ENCODE measurements at places on chromosomes 11 and 22.

- no peak for DNase-seq
These were observed 166.1 kb upstream of the MTNR1B start for GRCh38 chr11:92803391-92803790.

DNA sequence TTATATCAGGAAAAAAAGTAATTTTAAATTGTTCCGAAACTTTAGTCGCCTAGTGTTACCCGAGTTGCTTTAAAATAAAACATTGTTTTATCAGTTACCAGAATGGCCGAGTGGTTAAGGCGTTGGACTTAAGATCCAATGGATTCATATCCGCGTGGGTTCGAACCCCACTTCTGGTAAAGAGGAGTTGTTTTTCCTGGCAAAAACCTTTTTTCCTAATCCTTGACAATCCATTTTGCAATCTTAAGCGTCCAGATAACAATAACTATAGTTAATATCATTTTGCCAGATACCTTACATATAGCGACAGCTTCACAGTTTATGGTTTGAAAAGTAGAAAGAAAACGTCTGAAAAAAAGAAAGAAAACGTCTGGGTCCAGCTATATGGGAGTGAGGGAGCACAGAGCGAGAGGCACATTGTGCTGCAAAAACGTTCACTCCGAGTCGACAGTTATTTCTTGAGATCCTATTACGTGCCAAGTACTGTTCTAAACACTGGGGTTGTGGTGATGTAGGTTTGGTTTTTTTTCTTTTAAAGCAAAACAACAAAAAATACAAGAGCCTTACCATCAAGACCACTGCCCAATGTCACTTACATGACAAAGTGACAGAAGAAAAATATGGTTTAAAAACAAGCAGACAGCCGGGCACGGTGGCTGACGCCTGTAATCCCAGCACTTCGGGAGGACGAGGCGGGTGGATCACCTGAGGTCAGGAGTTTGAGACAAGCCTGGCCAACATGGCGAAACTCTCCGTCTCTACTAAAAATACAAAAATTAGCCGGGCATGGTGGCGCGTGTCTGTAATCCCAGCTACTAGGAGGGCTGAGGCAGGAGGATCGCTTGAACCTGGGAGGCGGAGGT lies 40.6 kb downstream of the OR4D9 start:
- peak; percentile 82 for DNase-seq

- no peak for DNase-seq
These were observed 4.1 kb upstream of the OR5J2 start for GRCh38 chr11:56172256-56172830.

GRCh38 chr11:27200779-27201453 lies 160.3 kb downstream of the BBOX1 start:
- DNase-seq, result no peak

DNA sequence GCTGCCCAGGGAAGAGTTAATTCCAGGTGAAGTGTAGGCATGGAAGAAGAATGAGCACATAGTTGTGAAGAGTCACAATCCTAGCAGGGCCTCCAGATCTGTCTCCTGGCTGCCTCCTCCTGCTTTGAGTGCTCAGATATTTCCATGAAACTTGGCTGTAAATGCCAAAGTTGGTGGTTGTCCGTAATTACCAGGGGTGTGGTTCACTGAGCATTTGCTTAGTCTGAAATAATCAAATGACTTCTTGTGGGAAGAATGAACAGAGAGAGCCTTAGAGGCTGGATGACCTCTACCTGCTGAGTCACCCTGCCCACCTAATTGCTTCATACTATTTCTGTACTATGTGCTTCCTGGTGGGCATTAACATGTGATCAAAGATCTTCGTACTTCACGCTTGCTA lies 50.9 kb downstream of the APIP start:
- DNase-seq, result no peak

GRCh38 chr22:21937821-21938070 lies 14.9 kb downstream of the PPM1F start:
- no peak for DNase-seq

GRCh38 chr22:37742376-37743171 lies 45.7 kb downstream of the TRIOBP start:
- DNase-seq, result peak; percentile 66

- peak; percentile 41 for DNase-seq
These were observed 142.9 kb downstream of the SNX19 start for GRCh38 chr11:130773244-130773820.

DNA sequence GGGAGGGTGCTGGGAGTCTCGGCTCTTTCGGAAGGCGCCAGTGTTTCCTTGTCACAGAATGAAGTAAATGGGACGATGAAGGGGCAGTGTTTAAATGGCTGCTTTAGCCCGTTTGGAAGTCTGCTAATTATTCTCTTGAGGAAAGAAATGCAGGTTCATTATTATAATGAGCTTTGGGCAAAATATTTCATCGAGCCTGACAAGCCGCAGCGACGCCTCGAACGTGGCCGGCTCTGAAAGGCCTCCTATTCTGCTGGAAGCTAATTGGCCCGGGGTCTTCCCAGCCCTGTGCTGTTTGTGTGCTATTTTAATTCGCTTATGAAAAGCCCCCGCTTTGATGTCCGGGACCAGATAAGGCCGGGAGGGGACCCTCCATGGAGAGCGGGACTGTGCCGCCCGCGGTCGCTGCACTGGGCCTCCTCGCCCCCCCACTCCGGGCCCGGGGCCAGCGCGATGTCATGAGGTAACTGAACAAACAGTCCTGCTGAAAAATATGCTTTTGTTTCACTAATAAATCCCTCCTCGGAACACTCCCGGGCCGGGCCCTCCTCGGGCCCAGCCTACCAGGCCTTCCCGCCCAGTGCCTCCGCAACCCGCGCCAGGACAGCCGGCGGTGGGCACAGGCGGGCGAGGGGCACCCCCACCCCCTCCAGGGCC lies 78.4 kb downstream of the CDKN1C start:
- DNase-seq, result peak; percentile 89

- DNase-seq, result no peak
These were observed 776 bp downstream of the NLRX1 start for GRCh38 chr11:119169282-119169719.

DNA sequence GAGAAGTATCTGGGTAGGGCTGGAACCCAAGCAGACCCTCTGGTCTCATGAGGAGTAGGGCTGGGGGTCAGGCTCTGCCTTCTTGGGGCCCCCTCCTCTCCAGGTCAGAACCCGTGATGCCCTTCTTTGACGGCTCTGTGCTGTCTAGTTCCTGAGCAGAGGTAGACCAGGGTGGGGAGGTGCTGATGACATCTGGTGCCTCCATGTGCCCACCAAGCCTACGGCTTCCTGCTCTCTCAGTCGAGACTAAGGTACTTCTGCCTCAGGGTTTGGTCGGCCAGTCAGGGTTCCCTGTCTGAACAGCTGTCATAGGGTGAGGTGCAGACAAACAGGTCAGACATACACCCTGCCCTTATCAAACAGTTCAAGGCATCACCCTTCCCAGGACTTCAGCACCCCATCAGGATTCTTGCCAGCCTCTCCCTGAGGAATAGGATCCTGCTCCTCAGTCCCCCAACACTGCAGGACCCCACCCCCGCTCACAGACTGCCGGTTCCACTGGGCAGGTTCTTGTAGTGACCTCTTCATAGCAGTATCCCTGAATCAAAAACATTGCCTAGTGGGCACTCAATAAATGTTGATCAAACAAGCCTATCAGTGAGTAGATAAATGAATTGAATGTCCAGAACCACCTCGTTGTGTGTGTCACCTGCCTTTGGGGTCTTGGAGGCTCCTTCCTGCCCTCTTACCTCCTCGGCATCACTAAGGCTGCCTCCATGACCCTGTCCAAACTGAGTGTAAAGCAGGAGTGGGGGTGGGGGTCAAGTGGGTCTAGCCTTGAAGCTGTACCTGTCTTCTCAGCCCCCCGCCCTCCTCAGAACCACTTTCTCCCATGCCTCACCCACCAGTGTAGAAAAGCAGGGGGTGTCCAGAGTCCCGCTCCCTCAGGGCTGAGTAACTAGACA lies 158.2 kb downstream of the BUD13 start:
- no peak for DNase-seq

DNA sequence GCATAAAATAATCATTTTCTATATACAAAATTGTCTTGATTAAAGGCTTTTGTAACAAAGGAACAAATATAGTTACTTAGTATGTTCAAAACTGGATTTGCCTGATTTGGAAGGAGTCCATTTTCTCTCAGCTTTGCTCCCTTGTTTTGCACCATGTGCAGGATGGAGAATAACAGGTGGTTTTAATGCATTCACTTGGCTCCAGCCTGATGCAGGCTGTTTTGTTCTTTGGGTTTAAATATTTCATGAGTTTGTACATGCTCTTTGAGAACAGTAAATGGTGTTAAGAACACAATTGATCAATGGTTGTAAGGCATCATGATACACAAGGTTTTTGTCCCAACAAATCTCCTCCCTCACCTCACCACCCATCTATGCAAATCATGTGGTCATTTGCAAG lies 886.9 kb upstream of the CCDC90B start:
- no peak for DNase-seq

- DNase-seq, result no peak
These were observed 18.4 kb downstream of the RTL6 start for GRCh38 chr22:44479662-44480061.

- DNase-seq, result no peak
These were observed 10.4 kb downstream of the OR52E6 start for GRCh38 chr11:5831196-5831829.

DNA sequence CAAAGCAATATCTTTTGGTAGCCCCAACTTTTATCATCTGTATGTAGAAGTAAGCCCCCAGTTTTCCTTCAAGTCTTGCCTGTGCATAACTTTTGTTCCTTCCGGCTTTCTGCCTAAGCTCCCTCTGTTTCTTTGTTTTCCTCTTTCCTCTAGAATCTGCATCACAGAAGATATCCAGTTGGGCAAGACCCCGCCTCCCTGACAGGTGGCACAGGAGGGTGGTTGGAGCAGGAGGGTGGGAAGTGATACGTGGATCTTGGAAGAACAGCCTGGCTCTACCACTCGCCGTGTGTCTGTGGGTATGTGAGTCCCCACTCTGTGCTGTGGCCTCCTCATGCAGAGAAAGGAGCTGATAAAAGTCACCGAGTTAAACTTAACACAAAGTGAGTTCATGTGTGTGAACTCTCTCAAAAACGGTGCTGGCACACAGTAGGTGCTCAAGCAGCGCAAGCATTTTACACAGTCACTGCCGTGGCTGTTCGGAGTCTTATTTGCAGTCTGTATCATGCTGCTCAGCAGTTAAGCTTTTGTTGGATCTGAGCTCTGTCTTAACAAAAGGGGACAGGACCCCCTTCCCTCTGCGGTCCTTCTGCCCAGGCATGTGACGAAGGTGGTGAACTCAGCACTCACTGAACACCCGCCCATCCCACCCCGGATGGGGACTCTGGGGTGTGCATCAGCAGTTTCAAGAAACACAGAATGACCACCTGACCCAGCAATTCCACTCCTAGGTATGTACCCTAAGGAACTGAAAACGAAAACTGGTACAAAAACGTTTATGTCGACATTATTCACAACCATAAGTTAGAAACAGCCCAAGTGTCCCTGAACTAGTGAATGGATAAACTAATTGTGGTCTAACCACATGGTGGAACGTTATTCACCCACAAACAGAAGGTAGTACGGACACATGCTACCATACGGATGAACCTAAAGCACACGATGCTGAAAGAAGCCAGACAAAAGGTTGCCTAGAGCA lies 249.1 kb downstream of the CTTN start:
- DNase-seq, result no peak
